ENCODE measurements at places on chromosomes 3 and 15.

DNA sequence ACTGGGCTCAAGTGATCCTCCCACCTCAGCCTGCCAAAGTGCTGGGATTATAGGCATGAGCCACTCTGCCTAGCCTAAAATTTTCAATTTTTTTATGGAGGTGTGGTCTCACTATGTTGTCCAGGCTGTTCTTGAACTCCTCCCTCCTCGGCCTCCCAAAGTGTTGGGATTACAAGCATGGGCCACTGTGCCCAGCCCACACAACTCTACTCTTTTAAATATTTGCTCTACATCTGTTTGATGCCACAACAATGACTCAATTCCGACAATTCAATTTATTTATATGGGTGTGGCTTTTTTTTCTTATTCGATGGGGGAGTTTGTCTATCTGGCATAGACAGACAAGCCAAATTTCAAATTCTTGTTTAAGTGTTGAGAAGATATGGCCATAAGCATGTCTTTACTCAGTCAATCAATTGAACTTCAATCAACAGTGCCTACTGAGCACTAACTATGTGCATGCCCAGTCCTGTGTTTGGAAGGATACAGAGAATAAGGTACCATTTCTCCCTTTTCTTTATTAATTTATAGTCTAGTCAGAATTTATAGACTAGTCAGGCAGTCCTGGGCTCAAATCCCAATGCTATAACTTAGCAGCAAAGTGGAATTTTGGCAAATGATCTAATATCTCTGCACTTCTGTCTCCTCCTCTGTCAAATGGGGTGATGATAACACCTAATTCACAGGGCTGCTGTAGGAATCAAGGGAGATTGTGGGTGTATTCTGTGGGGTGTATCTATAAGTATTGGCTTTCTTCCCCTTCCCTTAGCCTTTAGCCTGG lies 54.6 kb upstream of the PIAS1 start:
- no peak for DNase-seq

DNA sequence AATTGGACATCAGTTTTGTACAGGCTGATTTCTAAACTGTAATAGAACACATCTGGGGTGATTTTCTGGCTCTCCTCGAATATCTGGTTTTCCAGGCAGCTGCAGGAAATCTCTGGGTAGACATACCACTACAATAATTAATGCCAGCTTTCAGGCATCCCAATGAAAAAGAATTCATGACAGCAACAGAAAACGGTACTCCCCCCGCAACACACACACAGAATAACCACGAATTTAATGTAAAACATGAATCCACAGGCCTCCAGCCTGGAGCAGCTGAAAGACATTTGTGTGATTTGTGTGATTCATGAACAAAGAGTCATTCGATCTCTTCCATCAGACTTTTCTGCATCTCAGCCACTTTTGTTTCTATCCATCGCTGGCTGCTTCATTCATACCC lies 262.2 kb downstream of the MAGI1 start:
- no peak for DNase-seq

DNA sequence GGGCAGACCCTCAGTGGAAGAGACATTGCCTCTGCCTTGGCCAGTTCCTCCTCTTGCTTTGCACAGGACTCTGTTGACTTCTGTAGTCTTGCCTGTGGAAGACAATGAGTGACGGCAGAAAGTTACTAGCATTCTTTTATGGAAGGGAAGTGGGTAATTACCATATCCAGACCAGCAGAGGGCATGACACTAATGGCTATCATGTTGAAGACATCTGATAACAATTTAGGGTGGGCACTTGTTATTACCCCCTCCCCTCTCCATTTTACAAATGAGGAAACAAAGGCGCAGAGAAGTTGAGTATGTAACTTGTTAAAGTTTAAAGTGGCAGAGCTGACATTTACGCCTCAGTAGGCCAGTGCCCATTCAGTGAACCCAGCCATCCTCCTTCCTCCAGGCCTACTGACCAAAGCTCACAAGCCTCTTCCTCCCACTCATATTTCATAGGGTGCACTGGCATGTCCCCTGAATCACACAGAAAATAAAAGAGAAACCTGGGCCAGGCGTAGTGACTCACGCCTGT lies 48.2 kb upstream of the FMN1 start:
- no peak for DNase-seq

GRCh38 chr3:33433843-33434242 lies 6.4 kb downstream of the UBP1 start:
- DNase-seq = no peak

DNA sequence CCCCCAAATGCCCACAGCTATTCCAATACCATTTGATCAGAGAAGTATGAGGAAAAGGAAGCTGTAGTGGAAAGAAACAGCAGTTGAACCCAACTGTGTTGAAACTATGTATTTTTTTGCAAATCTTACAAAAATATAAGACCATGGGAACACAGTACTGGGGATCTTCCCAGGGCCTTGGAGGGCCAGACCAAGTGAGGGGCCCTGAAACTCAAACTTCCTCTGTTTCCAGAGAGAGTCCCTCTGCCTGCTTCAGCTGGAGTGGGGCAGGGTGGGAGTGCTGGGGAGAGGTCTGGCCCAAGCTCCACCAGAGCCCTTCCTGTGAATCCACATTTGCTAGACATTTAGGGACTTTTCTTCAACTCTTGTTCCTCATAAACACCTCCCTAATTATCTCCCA lies 263.9 kb downstream of the CHST2 start:
- no peak for DNase-seq
